ENCODE measurements at places on chromosomes 2 and 18. TPM values are rescaled to one million over a fixed set of nuclear protein-coding genes. Genes with fewer than 3 reads are reported as not detected.

DNA sequence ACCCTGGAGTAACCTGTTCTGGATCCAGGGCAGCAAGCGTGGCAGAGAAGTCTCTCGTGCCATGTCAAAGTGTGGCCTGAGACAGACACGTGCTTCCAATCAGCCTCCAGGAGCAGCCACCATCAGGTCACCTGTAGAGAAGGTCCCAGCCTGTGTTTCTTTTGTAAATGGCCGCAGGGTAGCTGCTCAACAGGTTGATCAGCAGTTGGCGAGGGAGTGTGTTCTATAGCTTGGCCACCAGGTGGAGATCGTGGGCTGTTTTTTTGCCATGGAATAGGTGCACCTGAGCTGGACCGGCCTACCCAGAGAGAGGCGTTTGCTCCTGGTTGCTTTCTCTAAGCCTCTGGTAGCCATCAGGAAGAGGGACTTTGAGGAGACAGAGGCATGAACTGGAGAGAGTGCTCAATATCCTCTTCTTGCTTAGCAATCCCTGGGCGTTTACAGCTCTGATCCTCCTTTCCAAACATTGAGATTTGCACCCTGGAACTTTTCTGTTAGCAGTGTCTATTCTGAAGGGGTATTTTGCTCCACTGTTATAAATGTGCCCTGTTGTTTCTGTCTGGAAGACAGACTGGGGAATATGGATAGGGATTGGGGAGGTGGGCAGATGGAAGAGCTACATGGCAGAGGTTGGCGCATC, 34.2 kb upstream of the EN1 start:
- H3K27ac ChIP-seq = no peak overlapping the region
- DNase-seq = peak; percentile 71
- no peaks in the 10 kb centered on the region for H3K4me1 ChIP-seq
- no peak overlapping the region for H3K4me3 ChIP-seq
- H3K27me3 ChIP-seq = no peaks in the 10 kb centered on the region

DNA sequence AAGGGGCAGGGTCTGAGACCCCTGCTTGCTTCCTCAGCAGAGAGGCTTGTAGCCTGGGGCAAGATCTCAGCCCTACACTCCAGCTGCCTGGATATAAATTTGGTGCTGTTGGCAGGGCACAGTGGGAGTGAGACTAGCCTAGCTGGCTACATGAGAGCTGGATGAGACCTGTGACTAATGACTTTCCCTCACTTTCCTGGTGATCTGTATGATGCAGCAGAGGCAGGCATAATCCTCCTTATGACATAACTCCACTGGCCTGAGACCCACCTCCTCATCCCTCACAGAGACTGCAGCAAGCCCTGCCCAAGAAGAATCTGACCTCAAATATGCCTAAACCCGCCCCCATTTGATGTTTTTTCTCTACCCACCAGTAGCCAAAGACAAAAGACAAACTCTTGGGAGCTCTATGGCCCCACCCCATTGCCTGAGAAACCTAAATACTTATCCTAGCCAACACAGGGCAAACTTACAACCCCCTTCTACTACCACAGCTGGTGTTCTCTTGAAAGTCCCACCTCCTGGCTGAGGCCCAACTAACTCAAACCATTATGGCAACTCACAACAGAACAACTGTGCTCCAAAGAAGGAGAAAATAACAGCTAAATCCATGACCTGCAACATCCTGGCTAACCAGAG, 102.7 kb downstream of the NR4A2 start:
- no peak for DNase-seq
- H3K4me3 ChIP-seq = no peak overlapping the region
- H3K27ac ChIP-seq = no peak overlapping the region
- no peaks in the 10 kb centered on the region for H3K4me1 ChIP-seq
- no peaks in the 10 kb centered on the region for H3K27me3 ChIP-seq
- peaks cover 28% of the 10 kb centered on the region for H3K36me3 ChIP-seq

DNA sequence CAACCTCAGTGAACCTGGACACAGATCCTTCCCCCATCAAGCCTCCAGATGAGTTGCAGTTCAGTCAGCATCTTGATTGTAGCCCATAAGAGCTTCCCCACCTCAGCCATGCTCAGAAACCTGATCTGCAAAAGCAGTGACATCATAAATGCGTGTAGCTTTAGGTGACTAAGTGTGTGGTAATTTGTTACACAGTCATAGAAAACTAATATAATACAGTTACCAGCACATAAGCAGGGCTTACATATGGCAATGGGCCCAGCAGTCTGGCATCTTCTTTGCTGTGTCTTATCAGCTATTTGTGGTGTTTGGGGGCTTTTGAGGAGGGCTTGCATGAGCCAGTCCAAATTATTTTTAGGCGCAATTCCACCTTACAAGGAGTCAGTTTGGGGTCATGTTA, 807.0 kb downstream of the SLC4A3 start:
- no peak overlapping the region for H3K27ac ChIP-seq
- no peaks in the 10 kb centered on the region for H3K36me3 ChIP-seq
- H3K4me1 ChIP-seq = peaks cover 9% of the 10 kb centered on the region
- no peaks in the 10 kb centered on the region for H3K27me3 ChIP-seq

DNA sequence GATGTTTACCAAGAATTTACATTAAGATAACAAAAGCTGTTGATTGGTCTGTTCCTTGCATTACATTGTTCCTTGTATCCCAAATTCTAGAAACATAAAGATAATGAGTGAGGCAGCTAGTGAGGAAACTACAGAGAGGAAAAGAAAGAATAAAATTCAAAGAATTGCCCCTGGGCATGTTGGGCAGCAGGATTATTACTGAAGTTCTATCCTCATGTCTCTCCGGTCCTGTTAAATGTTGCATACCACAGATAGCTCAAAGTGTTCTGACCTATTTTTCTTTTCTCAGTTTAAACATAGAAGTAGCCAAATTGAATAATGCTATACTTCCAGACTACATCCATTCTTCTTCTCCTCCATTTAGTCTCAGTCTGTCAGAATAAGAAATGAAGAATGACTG, 58.2 kb upstream of the DYNC1I2 start:
- no peaks in the 10 kb centered on the region for H3K27me3 ChIP-seq
- H3K36me3 ChIP-seq = peaks cover 13% of the 10 kb centered on the region
- no peak overlapping the region for H3K4me3 ChIP-seq
- H3K4me1 ChIP-seq = no peaks in the 10 kb centered on the region

DNA sequence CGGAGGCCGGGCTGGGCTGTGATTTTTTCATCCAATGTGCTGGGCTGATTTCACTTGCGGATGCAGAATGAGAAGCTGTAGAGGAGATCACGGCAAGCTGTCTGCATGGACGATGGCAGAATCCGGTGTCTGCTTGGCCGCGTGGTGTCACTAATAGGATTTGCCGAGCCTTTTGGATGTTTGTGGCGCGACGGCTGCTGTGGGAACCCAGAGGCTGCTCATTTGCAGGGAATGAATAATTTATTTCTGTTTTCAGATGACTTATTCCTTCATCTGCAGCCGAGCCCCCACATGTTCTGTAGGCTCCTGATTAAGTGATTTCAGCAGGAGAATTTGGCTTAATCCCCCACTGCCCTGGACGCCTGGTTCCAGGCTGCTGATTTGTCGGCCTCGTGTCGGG, 62.6 kb downstream of the ODC1 start:
- DNase-seq = peak; percentile 35
- H3K4me1 ChIP-seq = peaks cover 14% of the 10 kb centered on the region
- peaks cover 4% of the 10 kb centered on the region for H3K27me3 ChIP-seq

DNA sequence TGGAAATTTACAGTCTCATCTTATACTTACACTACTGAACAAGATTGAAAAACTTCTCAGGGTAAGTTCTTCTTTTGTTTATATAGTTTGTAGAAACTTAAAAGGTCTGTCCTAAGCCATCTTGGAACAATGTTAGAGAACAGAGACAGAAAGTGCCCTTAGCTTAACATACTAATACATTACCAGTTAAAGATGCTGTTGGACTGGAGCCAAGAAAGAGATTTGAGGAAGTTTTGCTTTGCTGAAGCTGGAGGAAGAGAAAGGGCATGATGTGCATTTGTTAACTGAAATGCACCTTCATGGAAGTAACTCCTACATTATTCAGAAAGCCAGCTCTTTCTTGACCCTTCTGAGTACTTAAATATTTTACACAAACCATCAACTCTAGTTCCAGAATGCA, 66.5 kb upstream of the TNFRSF11A start:
- H3K27me3 ChIP-seq = no peaks in the 10 kb centered on the region
- H3K36me3 ChIP-seq = no peaks in the 10 kb centered on the region
- H3K27ac ChIP-seq = peak overlapping the region; percentile 11
- no peaks in the 10 kb centered on the region for H3K4me1 ChIP-seq

DNA sequence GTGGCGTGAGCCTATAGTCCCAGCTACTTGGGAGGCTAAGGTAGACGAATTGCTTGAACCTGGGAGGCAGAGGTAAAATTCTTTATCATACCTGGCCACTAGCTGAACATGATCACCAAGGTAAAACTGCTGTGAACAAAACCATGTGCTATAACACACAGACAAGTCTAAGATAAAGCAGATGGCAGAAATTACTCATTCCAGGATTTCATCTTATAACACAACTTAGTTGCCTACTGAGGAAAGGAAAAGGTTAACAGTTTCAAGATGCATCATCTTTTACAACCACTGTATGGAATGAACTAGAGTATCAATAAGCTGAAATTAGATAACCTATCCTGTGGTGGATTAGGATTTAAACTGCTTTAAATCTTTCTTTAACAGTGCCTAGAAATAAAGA, 8.3 kb downstream of the ARL5A start:
- H3K4me3 ChIP-seq = no peak overlapping the region
- DNase-seq = no peak
- H3K4me1 ChIP-seq = peaks cover 5% of the 10 kb centered on the region
- no peaks in the 10 kb centered on the region for H3K36me3 ChIP-seq
- H3K27ac ChIP-seq = no peak overlapping the region

Gene MLPH
- 4.3 TPM for total RNA-seq

Gene RBFA
- 94.6 TPM for total RNA-seq

Gene GPD2
- 26.2 TPM for total RNA-seq
